Mesothelial cell of epicardium (in vitro differentiated cells): ENCODE measurements at places on chromosomes 5 and 9.
A peak's percentile ranks its signal among the peaks of the same experiment; 100 is the strongest.

DNA sequence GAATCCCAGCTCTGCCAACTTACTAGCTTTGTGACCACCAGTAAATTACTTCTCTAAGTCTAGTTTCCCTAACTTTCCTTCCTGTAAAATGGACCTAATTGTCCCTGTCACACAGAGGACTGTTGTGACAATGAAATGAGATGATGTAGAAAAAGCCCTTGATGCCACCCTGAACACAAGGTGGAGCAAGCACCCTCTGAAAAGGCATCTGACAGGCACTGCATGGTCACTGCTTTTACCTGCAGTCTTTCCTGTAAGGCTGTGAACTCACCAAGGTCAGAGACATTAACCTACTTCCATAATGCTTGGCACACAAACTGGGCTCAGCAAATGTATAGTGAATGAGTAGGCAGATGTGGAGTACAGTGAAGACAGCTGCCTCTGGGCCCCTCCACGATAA, 6.1 kb downstream of the SLC31A2 start:
- no peak for DNase-seq
- no peak overlapping the region for H3K4me3 ChIP-seq
- H3K36me3 ChIP-seq: peaks cover 15% of the 10 kb centered on the region
- H3K4me1 ChIP-seq: peaks cover 32% of the 10 kb centered on the region
- H3K27ac ChIP-seq: no peak overlapping the region
- H3K27me3 ChIP-seq: no peaks in the 10 kb centered on the region

GRCh38 chr5:160423099-160423498, 1.4 kb downstream of the PTTG1 start:
- no peaks in the 10 kb centered on the region for H3K27me3 ChIP-seq
- no peak for DNase-seq
- H3K36me3 ChIP-seq: peaks cover 6% of the 10 kb centered on the region
- peak overlapping the region; percentile 8 for H3K27ac ChIP-seq
- H3K4me3 ChIP-seq: peak overlapping the region; percentile 88
- H3K4me1 ChIP-seq: peaks cover 58% of the 10 kb centered on the region

DNA sequence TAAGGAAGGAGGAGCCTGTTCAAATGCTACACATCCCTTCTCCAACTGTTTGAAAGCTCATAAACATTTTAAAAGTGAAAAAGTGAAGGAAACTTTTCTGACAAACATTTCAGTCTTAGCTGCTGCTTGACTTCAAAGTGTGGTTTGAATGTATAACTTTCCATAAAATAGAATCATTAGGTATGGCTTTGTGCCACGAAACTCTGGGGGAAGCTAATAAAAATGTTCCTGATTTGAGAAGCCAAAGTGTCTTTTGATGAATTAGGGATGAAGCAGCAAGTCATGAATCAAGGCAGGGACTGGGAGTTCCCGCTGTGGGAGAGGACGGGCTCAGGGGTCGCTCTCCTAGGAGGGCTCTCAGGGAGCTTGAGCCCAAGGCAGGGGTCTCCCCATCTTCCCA, 15.3 kb downstream of the MVB12B start:
- H3K27ac ChIP-seq: peak overlapping the region; percentile 45
- peaks cover 26% of the 10 kb centered on the region for H3K36me3 ChIP-seq
- no peak overlapping the region for H3K4me3 ChIP-seq
- peaks cover 36% of the 10 kb centered on the region for H3K4me1 ChIP-seq
- H3K27me3 ChIP-seq: no peaks in the 10 kb centered on the region

DNA sequence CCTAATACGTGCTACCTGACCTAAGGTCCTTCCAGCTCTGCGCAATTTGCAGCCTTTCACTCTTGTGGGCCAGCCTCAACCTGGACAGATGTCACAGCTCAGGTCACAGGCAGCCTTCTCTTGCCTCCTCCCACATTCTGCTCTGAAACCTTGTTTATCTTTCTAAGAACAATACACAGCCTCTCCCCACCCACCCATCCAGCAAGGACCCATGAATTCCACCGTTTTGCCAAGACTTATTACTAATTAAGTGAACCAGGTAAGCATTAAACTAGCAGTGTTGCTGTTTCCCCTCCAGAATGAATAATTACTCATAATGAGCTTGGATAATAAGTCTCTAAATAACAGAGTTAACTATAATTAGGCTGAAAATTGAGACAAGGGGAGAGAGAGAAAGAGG, 11.0 kb downstream of the FABP6 start:
- H3K4me1 ChIP-seq: peaks cover 4% of the 10 kb centered on the region
- no peaks in the 10 kb centered on the region for H3K27me3 ChIP-seq
- H3K27ac ChIP-seq: no peak overlapping the region
- no peak for DNase-seq
- no peaks in the 10 kb centered on the region for H3K36me3 ChIP-seq

DNA sequence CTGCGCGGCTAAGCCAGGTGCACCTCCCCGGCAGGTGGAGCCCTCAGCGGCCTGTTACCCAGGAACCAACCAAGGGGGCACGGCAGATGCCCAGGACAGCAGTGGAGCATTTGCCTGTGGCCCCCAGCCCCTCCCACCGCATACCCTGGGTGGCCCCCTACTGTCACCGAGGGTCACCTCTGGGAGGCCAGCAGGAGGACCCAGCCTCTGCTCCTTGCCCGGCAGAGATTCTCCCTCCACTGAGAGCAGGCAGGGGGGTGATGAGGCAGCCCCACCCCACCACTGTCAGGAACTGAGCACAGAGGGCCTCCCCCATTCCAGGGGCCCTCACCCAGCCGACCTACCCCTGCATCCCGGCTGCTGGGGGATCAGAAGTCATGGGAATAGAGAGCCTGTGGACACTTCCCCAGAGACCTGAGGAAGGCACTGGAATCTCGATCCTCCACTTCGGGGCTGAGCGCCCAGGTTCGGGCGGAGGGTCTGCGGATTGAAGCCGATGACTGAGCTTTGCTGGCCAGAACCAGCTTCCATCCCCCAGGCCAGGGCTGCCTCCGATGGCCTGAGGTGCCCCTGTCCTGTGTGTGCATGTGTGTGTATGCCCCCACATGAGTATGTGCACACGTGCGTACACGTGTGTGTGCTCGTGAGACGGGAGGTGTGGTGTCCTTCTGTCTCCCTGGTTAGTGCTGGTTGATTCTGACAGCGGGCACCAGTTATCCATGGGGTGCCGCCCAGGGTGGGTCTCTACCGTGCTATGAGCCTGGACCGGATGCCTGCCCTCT, at the start of gene QRFP:
TSS of gene QRFP (minus strand) at position 580 of the 782 bp plus-strand sequence. CDS start 2,974 bp downstream, outside the sequence.
- DNase-seq: no peak
- H3K27me3 ChIP-seq: peaks cover 6% of the 10 kb centered on the region

- H3K4me1 ChIP-seq: no peaks in the 10 kb centered on the region
- DNase-seq: no peak
- no peak overlapping the region for H3K27ac ChIP-seq
Measured at GRCh38 chr9:35738924-35739323, 6.5 kb downstream of the CREB3 start.

DNA sequence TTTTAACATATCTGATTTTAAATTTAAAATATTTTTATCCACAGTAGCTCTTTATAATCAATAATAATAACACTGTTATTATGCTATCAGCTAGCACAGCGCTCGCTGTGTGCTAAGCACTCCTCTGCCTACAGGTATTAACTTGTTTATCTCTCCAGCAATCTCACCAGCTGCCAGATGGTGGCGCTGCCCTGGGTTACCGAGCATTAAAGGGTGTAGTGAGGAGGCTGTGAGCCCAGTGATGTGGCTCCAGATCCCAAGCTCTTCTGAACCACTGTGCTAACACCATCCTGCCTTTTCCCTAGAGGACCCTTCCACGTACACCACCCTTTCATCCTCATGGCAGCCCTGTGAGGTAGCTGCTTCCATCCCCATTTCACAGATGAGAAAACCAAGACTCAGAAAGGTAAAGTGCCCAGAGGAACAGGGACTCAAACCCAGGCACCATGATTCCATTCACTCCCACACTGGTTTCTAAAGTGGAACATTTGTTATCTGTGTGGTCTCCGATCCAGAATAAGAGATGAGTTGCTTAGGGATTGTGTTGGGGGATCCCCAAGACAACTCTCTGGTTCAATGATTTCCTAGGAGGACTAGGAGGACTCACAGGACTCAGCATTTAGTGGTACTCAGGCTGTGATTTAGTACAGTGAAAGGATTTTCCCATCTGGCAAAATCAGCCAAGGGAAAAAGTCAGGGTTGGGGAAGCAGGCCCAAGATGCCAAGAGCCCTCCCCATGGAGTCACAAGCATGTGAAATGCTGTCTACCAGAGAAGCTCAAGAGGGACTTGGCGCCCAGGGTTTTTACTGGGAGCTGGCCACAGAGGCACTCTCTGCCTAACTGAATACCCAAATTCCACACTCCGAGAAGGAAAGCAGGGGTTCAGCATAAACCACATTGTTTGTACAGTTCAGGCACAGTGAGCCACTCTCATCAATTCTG, 7.0 kb downstream of the IGFBPL1 start:
- no peak for DNase-seq
- H3K27me3 ChIP-seq: peaks cover 53% of the 10 kb centered on the region
- H3K36me3 ChIP-seq: no peaks in the 10 kb centered on the region
- peaks cover 12% of the 10 kb centered on the region for H3K4me1 ChIP-seq
- no peak overlapping the region for H3K27ac ChIP-seq
